Suppressor macrophage treated with lipopolysaccharide for 4 hours (primary cell): ENCODE measurements at places on chromosomes 12 and 14.

DNA sequence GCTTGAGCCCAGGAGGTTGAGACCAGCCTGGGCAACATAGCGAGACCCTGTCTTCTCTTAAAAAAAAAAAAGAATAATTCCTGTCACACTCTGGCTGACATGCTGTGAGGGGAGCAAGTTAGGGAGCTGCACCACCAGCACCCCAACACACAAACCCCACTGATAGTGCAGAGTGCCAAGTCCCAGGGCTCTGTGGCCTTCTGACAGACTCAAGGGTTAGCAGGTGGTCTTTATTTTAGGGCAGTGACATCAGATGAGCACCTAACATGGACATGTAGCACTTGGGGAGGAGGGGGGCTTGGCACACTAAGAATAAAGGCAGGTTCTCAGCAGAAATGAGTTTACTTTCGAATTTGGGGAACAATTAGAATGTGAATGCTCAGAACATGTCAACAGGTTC, 6.8 kb downstream of the USP5 start:
- no peak for DNase-seq

DNA sequence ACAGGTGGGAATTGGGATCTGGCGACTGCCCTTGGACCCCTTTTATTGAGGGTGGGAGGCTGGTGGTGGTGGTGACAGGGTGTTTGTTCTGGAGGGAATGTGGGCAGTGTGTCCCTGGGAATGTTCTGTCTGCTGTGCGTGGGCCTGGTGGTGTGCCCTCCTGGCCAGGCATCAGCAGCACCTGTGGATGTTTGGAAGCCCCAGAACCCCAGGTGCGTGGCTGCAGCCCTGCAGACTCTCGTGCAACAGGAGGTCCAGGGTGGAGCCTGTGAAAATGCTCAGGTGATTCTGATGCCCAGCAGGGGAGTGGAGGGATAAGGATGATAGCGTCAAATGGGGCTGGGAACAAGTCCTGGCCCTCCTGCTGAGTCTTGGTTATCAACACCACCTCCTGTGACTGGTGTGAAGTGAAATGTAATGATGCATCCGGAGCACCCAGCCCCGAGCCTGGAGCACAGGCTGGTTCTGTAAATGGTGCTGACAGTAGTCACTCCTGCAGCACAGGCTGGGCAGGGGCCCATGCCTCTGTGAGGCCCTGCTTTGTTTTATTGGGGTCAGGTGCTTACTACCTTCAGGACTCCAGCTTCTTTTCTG, 176.6 kb downstream of the TSPAN9 start:
- no peak for DNase-seq

DNA sequence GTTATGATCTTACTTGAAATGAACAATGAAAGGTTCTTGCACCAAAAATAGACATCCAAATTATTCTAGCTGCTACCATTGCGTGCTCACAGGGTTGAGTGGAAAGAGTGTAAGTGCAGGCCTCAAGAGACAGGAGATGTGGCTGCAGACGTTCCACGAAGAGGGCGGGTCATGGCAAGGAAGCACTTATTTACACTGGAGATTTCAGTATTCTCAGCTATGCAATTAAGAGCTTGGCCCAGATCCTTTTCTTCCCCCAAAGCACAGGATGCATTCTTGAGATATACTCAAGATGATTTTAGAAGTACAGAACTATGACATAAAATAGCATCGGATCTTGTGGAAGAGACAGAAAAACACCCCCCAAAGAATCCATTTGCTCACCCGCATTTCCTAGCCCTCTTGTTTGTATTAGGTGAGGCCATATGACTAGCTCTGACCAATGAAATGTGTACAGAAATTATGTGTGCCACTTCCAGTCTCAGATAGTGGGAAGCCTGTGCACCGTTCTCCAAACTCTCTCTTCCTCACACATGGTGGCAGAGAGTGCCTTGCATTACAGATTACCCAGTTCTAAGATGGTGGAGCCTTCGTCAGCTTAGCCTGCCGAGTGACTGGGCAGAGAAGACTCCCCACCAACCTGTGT, 261.4 kb downstream of the TTC8 start:
- DNase-seq: no peak

- no peak for DNase-seq
Measured at GRCh38 chr14:55387121-55387520, 24.5 kb downstream of the ATG14 start.

DNA sequence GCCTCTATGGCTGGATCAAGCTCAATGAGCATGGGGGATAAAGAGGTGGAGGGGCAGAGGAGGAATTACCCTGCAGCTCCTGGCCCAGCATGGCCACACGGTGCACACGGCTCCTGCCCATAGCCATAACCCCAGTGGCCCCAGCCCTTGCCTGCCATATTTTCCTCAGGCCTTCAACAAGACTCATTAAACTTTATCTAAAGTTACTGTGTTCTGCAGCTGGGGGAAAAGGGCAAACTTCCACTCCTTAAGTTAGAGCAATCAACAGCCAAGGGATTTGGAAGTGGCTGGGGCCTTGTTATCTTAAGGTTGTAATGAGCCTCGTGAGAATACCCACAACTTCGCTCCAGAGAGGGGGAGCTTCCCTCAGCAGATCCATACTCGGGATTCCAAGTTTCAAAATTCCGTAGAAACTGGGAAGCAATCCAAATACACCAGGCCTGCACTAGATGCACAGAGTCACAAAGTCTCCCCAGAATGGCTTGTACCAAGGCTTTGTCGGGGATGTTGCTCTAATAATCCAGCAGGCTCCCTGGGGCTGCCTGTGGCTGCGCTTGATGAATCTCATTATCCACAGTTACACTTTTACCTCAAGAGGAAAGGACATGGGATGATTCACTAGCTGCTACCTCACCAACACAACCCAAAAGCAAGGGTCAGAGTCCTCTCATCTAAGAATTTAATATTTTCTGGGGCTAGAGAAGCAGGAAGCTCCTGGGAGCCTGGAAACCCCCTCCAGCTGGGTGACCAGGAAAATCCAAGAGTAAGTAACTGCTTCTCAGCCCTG, 13.0 kb upstream of the OR6J1 start:
- DNase-seq: no peak

DNA sequence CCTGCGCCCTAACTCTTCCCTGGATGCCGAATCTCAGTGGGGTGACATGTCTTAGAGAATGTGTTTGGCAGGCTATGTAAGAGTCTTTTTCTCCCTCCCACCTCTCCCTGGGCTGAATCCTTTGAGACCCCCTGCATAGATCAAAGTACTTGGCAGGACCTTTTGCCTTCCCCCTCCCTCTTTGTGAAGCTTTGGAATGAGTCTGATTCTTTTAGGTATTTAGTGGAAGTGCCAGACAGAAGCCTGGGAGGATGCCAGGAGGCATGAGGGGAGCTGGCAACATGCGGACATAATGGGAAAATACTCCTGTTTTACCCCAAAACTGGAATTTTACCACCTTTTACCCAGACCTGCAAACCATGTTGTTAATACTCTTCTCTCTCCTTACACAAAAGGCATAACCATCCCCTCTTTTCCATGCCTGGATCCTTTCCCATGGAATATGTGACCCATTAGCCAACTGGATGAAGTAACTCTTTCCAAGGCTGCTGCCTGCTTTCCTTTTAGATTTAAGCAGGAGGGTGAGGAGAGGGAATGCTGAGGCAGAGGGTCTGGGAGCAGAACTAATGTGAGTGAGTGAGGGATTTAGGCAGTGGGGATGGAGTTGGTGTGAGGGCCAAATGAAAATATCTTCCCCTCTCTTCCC, 41.7 kb downstream of the TTLL5 start:
- DNase-seq: no peak

- no peak for DNase-seq
Measured at GRCh38 chr14:74347097-74347794, 1.0 kb upstream of the VRTN start.

GRCh38 chr12:110670161-110670701, 18.7 kb downstream of the HVCN1 start:
- no peak for DNase-seq
